CD4-positive, alpha-beta T cell treated with Interleukin-10 for 1 hour (primary cell): ENCODE measurements at places on chromosomes 16 and 17.
A peak's percentile ranks its signal among the peaks of the same experiment; 100 is the strongest.

DNA sequence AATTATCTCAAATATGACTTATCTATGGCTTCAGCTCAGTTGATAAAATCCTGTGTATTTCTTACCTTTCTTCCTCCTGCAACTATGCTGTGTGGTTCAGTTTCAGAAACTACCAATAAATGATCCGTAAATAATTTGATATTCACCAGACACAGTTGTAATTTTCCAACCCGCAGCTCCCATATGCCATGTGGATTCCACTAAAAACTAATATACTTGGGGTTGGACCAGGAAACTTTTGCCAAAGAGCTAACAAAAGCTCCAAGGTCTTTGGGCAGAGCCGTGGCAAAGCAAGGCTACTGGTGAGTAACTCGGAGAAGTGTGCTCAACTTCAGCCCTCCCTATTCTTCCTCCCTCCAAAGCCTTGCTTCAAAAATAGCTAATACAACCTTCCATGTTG, 2.3 kb upstream of the CHST6 start:
- no peak for DNase-seq

DNA sequence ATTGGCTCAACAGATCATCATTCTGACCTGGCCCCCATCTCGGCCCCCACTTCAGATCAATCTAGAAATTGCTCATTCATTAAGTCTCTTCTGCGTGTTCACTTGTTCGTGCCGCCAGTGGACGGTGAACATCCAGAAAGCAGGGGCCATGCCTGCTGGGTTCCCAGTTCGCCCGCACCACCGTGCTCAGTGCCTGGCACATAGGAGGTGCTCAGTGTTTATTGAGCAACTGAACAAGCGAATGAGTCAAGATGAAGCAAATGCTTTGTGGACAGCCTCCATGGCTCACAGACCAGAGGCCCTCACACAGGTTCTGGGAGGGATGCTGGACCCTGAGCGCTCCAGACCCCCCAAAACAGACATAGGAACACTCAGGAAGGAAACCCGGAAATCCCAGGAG, 13.9 kb downstream of the BEAN1 start:
- DNase-seq: no peak

DNA sequence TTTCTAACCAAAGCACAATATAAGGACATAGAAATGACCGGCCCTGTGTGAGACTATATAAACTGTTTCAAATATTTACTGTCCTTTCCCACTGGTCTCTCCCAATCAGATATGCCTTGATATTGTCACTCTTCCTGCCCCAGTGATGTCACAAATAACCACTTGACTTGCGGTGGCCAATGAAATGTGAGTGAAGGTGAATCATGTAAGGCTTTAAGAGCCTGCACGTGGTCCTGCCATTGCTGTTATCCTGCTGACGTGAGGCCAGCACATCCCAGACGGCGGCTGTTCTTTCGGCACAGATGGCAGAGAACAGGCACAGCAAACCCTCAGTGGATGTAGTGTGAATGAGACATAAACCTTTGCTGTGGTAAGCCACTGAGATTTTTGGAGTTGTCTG, 5.4 kb upstream of the KLHL11 start:
- no peak for DNase-seq

GRCh38 chr17:16342979-16343378, 10.3 kb downstream of the CENPV start:
- no peak for DNase-seq

DNA sequence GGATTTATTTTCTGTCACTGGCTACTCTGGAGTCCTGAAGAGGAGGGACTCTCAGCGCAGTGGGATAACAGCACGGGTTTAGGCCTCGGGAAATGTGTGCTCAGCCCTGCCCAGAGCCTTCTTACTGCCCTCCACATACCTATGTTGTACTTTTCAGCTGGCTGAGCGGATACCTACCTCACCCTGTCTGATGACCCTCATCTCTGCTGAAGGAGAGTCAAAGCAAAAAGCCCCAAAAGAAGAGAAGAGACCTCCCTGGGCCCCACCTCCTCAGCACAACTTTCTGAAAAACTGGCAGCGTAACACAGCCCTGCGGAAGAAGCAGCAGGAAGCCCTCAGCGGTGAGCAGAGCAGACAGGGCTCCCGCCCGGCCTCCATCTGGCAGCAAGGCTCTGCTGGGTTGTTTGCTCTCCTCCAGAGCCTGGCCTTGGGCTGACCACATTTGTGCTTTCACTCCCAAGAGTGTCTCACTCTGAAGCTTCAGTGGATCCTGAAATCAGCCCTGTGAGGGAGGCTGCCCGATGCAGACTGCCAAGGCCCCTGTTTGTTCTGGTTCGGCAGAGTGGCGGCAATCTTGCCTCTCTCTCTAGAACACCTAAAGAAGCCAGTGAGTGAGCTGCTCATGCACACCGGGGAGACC, 10.3 kb downstream of the MYCBPAP start:
- no peak for DNase-seq

DNA sequence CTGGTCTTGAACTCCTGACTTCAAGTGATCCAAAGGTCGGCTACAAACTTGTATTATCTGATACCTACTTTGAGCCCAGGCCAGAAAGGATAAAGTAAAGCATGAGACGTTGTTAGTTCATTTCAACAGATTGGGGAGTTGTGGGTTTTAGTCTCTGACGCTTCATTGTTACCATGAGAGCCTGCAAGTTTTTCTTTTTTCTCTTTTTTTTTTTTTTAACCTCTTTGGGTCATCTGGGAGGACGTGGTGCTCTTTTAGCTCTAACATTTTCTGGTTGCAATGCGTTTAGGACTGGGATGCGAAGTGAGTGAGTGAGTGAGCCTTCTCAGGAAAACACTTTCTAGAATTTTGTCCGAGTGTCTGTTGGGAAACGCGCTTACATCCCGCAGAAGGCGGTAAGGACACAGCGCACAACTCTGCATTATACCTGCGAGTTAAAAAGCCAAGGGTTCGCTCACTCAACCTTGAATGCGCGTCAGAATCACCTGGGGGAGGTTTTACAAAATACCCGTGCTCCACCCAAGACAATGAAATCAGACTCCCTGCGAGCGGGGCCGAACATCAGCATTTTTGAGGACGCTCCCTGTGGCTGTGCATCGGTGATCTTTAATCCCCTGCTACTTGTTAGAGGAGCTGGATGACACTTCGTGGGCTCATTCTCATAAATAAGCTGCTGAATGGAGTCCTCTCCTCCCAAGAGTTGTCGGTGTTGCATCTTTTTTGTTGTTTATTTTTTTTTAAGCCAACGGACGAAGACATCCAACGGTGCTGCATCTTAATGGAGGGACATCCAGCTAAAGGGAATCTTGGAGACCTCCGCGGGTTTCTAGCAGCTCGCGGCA, 629 bp upstream of the RNF135 start:
- no peak for DNase-seq

GRCh38 chr16:21116148-21116693, 34.4 kb downstream of the DNAH3 start:
- DNase-seq: peak; percentile 5

- DNase-seq: no peak
Measured at GRCh38 chr16:58508671-58509251, 6.6 kb upstream of the SETD6 start.

DNA sequence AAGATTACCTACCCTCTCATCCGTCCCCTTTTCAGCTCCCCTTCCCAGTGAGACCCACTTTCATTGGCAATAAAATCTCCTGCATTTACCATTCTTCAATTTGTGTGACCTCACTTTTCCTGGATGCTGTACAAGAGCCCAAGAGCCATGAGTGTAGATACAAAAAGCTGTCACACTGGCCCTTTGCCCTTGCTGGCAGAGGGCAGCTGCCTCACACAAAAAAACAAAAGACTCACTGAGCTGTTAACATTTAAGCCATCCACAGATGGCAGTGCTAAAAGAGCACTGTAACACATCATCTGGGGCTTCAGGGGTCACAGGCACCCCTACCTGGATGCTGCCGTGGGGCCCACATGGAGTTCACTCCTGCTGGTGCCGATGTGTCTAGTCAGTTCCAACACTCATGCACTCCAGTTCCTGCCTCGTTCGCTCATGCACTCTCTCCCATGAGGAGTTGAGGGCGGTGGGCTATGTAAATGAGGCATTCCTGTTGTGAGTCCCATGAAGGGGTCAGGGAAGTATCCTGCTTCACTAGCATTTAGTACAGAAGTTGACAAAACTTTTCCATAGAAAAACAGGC, 123.1 kb downstream of the CA10 start:
- DNase-seq: no peak

GRCh38 chr16:51298800-51299199, 147.7 kb upstream of the SALL1 start:
- DNase-seq: no peak

GRCh38 chr17:6471531-6472465, 27.5 kb downstream of the PIMREG start:
- no peak for DNase-seq

DNA sequence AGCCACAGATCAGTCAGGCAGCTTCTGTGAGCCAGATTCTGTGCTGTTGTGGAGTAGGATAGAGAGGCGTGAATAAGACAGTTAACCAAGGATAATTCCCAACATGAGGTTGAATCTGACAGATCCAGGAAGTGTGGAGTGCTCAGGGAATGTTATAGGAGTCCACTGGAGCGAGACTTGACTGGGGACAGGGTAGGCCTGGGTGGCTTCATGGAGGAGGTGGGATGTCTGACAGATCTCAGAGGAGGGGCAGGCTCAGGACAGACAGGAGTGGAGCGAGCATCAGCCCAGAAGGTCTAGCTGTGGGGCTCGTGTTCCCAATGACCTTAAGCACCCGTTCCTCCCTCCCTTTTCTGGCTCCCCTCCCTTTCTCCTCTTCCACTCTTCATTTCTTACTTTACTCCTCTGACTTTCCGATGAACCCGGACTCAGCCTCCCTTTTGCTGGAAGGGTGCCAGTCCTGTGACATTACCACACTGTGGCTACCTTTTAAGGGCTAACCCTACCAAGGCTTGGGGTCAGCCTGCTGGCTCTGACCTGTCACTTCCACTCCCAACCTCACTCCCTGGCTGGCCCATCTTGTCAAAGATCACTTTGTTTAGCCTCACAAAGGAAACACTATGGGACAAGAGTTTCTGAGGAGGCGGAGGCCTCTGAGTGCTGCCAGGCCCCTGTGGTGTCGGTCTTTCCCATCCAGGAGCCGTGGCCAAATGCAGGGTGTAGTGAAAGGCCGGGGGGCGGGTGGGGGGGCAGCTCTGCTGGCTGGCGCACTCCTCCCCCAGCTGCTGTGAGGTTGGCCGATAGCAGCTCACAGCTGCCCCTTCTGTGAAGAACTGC, 28.5 kb upstream of the EFCAB13 start:
- DNase-seq: no peak

DNA sequence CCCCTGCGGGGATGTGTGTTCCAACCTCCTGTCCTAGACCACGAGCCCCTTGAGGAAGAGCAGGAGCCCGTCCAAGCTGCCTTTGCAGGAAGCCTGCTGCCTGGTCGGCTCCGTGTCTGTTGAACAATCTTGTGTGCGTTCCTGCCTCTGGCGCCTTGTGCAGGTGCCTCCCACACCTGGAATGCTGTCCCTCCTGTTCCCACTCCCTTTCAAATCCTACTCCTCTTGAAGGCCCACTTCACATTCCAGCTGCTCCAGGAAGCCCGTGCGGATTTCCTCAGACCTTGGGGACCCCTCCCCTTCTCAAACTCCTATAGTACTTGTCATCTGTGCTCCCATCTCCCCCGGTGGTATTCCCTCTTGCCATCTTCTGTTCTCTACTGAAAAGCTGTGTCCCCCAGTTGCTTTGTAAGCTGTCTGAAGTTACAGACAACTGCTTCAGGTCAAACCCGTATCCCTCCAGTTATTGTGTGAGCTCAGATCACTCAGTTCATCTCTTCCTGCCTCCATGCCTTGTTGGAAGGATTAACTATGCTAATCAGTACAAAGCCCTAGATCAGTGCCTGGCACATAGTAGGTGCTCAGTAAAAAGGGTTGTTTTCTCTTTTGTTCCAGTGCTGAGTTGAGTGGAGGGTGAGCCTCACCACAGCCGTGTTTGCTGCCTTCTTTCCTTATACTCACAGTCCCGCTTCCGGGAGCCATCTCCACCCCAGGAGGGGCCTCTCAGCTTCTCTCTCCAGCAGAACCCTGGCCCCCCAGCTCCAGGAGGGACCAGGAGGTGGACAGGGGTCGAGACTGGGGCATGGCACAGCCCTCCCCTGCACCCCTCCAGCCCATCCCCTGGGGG, 241.8 kb upstream of the CIBAR2 start:
- no peak for DNase-seq

DNA sequence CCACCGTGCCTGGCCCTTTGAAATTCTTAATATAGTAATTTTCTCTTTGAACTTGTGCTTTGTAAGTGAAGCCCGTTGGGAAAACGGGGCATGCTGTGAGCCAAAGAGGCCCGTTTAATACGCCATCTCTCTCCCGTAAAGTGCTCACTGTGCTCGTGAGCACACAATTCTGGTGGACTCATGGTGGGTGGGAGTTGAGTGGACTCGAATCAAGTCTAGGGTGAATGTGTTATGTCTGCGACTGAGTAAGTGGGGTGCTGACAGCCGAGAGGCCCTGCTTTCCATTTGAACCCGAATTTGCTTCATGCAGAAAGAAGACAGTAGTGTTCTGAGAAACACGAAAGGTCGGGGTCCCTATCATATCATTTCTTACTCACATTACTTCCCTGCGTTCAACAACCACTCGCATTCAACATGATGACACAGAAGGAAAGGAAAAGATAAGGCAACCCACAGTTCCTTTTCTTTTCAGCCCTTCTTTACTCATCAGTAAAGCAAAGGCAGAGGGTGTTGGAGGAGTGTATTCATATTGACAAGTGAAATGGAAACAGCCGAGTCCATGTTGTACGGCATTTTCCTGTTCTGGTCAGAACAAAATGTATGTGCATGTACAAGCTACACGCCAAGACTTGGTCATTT, 4.8 kb upstream of the ATP2A3 start:
- DNase-seq: no peak

DNA sequence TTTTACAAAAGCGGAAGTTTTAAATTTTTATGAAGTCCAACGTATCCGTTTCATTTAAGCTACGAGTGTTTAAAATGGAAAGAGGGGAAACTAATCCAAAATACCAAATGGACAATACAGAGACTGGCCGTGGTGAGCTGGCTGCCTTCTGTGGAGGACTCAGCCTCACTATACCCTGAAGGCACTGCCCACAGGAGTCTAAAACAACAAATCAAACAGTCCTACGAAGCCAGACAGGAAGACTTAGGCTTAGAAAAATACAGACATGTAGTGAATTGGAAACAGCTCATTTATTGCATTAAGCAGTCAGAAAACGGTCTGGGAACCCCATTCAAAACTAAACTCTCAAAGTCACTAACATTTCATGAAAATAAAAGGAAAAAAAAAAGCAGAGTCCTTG, 75.1 kb downstream of the CYTH1 start:
- DNase-seq: no peak

DNA sequence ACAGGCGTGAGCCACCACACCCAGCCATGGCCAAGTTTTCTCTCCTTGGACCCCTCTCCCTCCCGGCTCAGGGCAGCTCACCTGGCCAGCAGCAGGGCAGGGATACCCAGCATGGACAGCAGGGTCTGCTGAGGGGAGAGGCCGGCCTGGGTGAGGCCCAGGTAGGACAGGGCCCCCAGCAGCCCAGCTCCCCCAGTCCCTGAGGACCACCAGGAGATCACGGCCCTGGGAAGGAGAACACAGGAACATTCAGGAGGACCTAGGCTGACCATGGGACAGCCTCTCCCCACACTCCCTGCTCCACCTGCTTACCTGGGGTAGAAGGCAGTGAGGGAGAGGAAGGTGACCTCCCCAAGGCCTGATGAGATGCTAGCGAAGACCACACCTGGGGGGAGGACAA, 5.6 kb downstream of the CLN3 start:
- no peak for DNase-seq
